ENCODE measurements at places on chromosomes 16 and 17.
A peak's percentile ranks its signal among the peaks of the same experiment; 100 is the strongest.

GRCh38 chr17:80511222-80512180 is 33.1 kb upstream of the RPTOR start:
- no peak for DNase-seq

DNA sequence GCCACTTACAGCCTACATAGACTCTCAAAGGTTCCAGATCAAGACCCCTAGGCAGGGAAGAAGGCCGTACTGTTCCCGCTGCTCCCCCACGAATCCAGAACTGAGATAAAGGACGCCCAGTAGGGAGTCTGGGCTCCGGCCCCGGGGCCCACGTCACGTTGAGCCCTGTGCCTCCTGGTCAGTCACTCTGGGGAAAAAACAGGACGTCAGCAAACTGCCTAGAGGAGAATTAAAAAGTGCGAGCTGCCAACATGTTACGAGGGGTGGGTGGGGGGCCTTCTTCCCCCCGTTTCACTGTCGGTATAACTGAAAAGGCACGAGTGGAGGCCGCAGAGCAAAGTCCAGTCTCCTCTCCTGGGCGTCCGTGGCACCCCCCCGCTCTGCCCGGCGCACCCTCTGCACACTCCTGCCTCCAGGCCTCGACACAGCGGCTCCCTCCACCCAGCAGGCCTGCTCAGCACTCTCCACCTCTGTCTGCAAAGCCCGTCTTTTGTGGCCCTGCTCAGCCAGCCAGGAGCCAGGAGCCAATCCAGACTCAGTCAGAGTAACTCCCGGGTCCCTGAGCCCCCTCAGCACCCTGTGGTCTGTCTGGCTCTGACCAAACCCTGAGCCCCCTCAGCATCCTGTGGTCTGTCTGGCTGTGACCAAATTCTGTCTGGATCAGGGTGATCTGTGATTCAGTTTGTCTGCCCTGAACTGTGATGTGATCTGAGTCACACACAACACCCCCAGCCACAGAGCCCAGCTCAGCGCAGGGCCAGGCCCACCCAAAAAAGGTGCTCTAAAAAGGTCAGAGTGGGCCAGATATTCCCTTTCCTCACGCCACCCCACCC is 6.2 kb downstream of the ITGAE start:
- peak; percentile 48 for DNase-seq

- DNase-seq, result no peak
These were observed 240.1 kb downstream of the SLC39A11 start for GRCh38 chr17:72852277-72852938.

DNA sequence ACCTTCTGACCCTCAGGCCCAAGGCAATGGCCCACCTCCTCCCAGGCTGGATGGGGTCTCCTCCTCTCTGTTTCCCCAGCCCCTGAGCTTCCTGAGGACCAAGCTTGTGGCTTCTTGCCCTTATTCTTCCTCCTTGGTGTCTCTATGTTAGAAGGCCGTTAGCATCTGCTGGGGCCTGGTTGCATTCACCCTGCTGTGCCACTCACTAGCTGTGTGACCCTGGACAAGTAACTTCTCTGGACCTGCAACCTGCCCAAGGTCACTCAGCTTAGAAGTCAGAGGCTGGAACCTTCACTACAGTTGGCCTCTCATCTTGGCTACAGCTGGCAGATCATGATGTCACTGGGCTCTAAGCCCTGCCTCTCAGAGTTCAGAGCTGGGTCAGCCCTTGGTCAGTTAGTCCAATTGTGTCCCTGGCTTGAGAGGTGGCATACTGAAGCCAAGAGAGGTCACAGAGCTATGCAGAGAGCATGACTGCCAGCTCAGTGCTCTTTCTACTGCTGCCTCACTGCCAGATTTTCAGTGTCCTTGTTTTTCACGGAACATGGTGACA is 3.0 kb downstream of the MT2A start:
- no peak for DNase-seq

DNA sequence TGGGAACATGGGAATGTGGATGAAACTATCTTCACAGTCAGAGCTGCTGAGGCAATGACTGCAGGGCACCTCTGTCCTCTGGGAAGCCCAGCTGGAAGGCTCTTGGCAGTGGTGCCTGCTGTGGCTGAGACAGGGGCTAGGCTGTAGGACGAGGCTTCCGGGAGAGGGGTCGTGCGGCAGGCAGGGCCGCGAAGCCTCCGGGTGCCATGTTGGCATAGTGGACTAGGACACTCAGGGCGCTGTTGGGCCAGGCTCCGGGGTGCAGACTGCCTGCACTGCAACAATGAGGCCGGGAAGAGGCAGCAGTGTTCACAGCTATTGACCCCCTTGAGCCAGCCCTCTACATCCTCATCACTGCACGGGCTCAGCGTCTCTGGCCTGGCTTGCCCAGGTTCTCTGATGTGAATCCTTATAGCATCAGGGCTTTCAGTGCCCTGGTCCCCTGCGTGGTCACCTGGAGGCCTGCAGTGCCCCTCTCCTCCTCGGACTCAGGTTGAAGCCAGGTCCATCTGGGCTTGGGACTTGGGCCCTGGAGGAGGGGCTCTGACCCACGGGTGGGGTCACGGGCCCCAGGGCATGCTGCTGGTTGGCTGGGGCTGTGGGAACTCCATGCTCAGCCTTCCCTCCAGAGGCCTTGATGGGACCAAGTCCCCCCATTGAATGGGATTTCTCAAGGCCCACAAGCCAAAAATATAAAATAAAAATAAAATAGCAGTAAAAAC is 91.6 kb downstream of the TNFRSF13B start:
- DNase-seq, result no peak

DNA sequence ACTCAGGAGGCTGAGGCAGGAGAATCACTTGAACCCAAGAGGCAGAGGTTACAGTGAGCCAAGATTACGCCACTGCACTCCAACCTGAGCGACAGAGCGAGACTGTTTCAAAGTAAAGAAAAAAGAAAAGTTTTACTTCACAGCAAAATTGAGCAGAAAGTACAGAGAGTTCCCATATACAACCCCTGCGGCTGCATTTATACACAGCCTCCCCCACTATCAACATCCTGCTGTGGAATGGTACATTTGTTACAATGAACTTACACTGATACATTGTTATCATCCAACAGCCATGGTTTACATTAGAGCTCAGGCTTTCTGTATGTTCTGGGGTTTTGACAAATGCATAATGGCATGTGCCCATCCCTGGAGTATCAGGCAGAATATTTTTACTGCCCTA is 2.6 kb upstream of the MTHFSD start:
- no peak for DNase-seq

GRCh38 chr17:78826421-78826820 is 14.2 kb downstream of the USP36 start:
- DNase-seq, result no peak

- DNase-seq, result no peak
These were observed 49.4 kb downstream of the ASIC2 start for GRCh38 chr17:33243732-33244131.

DNA sequence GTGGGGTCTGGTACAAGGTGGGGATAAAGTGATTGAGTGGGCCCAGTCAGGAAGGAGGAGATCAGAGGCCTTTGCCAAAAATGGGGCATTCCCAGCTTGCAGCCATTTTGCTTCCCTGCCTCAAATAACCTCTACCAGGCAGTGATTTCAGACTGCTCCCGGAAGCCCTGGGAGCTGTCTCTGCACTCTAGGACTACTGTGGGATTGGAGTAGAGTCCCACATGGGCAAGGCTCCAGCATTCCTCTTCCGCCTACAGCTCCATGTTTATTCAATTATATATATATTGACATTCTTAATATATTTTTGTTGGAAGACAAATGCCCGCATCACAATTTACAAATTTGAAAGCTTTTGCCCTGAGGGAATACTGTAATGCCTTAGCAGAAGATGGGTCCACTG is 13.5 kb downstream of the SUPT6H start:
- DNase-seq, result no peak

- DNase-seq, result no peak
These were observed 217.8 kb downstream of the ZFHX3 start for GRCh38 chr16:72829846-72830775.

- no peak for DNase-seq
These were observed 1.5 kb upstream of the ZNF207 start for GRCh38 chr17:32348483-32348800.

- no peak for DNase-seq
These were observed 1.4 kb downstream of the WWP2 start for GRCh38 chr16:69763599-69763942.

DNA sequence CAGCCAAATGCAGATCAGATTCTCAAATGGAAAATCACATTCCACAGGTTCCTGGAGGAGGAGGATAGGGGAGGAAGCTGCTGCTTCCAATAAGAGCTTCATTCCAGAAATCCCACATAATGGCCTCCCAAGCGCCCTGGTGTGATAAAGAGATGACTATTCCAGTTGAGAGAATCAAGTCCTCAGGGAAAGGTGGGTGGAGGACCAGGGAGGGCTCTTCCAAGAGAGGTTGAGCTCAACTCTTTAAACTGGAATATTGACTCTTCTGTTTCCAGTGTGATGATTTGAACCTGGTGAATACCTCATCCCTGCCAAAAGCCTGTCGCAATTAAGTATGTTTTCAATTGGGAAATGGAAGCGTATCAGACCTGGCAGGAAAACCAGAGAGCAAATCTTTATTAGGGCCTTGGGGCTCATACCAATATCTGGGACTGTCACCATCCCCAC is 81.4 kb upstream of the DYNLRB2 start:
- no peak for DNase-seq

GRCh38 chr16:31400191-31400590 is 7.1 kb downstream of the ITGAD start:
- peak; percentile 57 for DNase-seq

DNA sequence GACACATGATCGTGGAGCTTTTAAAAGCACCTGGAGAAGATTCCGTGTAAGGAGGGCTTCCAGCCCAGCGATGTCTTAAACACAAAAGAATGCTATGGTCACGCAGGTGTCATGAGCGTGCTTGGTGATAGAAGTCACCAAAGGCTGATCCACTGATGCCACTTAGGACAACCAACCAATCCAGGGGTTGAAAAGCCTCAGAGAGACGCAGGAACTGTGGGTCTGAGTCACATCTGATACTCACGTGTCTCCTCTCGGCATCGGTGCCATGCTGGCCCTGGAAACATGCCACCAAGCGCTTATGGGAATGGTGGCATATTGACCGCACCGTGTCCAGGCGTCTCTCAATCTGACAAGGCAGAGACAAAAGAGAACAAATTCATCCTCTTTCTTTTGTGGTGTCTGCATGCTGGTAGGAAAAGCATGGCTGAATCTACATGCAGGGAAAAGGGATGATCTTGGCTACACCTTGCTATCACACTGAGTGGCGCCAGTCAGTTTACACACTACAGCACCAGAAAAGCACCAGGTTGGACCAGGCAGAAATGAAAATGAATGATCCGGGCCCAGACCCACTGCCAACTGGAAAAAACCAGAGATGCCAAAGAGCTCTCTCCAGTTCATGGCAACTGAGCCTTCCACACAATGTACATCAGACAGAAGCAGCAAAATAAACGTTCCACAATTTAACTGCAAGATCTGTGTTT is 38.0 kb downstream of the ARHGAP17 start:
- DNase-seq, result no peak

DNA sequence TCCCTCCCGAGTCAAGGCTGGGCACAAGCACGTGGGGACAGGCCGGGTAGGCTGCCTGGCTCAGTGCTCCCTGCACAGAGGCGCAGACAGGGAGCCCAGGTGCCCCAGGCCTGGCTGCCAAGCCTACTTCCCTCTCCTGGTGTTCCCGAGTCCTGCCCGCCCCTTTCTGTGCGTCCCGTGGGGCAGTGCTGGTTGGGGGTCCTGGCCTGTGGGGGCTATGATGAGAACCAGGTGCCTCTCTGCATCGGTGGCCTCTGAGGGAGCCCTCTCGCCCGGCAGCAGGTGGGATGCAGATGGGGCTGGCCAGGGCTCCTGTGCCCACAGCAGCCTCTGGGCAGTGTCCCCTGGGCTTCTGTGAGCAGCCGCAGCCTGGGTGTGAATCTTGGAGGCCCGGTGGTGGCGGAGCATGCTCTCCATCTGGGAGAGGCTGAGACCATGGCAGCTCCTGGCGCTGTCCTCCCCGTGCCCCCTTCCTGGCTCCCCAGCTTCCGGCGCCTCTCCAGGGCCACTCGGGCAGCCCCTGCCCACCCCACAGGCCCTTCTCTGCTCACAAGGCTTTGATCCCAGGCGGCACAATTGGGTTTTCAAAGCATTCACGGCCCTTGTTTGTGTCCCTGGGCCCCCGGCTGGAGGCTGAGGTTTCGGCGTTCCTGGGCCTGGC is 7.2 kb downstream of the CENPX start:
- no peak for DNase-seq

GRCh38 chr16:51146256-51146924 is 4.7 kb downstream of the SALL1 start:
- DNase-seq, result no peak

DNA sequence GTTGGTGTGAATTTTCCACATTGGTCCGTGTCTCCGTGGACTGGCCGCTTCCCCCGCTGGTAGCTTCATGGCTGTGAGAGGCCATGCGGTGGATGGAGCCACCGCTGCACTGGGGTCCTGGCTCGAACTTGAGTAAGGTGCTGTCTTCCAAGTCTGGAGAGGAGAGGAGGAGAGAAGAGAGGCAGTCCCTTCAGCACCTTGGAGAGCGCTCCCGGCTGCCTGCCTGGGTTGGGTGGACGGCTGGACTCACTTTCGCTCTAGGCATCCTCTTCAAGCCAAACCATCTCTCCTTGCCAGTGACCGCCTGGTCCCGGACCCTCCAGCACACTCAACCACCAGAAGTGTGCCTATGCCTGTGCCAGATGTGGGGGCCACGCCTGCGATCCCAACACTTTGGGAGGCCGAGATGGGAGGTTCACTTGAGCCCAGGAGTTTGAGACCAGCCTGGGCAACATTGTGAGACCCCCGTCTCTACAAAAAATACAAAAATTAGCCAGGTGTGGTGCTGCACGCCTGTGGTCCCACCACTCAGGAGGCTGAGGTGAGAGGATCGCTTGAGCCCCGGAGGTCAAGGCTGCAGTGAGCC is 6.2 kb downstream of the JPH3 start:
- peak; percentile 55 for DNase-seq

- DNase-seq, result no peak
These were observed 415 bp downstream of the ABCA5 start for GRCh38 chr17:69326377-69327059.

- peak; percentile 31 for DNase-seq
These were observed 11.8 kb downstream of the LASP1 start for GRCh38 chr17:38881600-38882191.

- no peak for DNase-seq
These were observed 8.2 kb upstream of the KCNH6 start for GRCh38 chr17:63514974-63515373.

GRCh38 chr16:57643910-57644309 is 15.5 kb downstream of the ADGRG1 start:
- no peak for DNase-seq

- no peak for DNase-seq
These were observed 150.5 kb upstream of the SOX9 start for GRCh38 chr17:71970312-71970711.

DNA sequence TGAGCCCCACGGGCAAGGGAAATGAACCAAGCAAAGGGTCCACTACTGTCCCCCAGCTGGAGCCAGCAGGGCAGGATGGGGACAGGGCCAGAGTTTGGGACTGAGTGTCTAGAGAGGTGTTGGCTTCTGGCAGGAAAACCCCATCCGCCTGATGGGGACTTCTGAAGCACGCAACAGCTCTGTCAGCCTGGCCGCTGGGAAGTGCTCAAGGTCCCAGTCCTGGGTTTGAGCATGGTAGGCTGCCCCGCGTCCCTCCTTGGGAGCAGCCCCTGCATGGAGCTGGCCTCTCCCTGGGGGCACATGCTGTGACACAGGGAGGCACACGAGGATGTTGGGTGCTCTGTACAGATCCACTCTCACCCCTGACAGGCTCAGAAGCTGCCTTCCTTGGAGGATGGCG is 14.6 kb downstream of the ACE start:
- no peak for DNase-seq

All from activated CD4-positive, alpha-beta memory T cell treated with anti-CD3 and anti-CD28 coated beads, Interleukin-2, amount 10 ng/mL, durations not matched to agents 7 days and 5 days (primary cell).